Urothelium cell line (cell line): ENCODE measurements at places on chromosomes 1 and 21.

- DNase-seq = peak; percentile 87
Measured at GRCh38 chr1:203038217-203038741, 12.0 kb downstream of the PPFIA4 start.

DNA sequence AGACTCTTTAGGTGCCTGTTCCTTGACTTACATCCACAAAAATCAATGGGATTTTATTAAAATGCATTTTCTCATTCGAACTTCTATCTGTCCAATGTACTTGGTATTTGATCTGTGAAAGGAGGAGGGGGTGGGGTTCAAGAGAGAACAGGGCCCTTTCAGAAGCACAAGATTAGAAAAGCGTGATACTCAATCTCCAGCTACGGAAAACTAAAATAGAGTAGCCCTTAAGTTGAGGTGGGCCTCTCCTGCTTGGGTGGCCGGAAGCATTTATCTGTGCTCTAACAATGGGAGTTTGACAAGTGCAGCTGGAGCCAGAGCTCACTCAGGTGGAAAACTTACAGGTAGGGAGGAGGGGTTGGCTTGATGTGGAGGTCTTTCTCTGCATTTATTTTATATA is 462 bp upstream of the RXRG start:
- no peak for DNase-seq

- DNase-seq = no peak
Measured at GRCh38 chr1:6614929-6615785, 1.6 kb downstream of the PHF13 start.

DNA sequence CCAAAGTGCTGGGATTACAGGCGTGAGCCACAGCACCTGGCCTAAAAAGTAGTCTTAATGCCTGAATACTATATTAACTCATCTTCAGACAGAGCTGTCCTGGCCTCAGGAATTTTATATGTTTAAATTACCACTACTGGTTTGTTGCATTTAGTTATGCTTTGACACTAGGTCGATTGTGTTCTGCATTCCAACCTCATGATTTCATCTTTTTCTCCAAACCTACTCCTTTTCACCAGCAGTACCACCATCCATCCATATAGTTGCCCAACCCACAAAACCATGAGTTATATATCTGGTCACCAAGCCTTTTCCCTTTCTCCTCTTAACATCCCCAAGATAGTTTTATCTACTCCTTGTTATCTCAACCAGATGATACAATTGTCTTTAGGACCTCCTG is 22.6 kb downstream of the FMO5 start:
- peak; percentile 28 for DNase-seq

DNA sequence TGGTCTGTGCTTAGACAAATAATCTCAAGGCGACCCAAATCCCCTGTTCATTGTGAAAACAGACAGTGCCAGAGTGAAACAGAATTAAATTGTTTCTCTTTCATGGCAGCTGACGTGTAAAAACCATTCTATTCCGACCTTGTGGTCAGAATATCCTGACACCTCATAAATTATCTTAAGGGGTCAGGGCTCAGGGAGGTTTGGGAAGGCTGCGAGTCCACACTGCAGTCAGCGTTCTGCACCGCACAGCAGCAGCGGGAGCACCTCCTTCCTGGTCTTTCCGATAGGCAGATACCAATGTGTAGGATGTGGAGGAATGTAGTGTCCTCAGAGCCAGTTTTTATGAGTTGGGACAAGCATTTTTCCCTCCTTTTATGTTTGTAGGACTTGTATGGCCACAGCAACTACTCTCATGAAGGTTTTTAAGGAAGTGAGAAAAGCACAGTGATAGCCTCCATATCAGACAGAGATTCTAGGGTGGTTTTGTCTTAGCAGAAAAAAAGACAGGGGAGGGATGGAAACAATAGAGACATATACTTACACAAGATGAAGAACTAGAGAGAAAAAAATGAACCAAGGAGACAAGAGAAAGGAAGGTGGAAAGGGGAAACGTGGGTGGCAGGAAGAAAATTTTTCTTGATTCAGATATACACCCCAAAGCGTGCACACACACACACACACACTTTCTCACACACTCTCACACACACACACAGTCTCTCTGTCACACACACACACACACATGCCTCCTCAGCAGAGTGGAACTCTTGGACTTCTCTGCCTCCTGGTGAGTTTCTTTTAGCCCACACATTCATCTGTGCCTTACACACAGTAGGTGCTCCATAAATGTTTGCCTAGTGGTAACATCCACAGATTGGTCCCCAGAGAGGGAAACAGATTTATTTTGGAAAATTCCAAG is 68.6 kb downstream of the NTMT2 start:
- no peak for DNase-seq

DNA sequence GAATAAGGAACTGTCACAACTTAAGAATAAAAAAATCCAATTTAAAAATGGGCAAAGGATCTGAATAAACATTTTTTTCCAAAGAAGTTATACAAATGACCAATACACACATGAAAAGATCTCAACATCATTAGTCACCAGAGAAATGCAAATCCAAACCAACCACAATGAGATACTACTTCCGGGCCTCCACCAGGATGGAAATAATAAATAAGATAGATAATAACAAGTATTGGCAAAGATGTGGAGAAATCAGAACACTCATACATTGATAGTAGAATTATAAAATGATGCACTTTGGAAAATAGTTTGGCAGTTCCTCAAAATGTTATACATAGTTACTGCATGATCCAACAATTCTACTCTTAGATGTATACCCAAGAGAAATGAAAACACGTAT is 18.7 kb downstream of the ZSWIM5 start:
- no peak for DNase-seq

DNA sequence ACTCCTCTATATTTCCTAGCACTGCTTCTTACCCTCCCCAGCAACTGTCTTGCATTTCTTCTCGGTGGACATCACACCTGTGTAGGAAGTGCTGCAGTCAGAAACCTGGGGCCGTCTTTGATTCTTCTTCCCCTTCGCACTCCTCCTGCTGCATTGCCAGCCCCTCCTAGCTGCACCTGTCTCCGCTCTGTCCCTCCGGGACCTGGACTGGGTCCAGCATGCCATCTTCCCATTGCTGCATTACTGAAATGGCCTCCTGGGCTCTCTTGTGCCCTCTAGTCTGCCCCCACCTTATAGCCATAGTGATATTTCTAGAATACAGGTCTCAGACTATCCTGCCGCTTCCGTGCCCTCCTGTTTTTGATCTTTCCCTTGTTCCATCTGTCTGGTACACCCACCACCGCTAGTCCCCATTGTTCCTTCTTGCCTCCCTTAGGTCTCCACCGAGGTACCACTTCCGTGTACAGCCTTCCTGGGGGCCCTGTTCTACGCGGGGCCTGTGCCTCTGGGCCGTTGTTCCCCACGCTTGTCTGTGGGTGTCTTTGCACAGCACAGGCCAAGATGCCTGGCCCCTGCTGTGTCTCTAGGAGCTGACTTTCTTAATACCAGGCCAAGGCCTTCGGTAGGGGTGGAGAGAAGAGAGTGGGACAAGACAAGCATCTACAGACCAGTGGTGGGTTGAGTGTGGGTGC is 107.6 kb downstream of the GALNT2 start:
- DNase-seq = no peak

DNA sequence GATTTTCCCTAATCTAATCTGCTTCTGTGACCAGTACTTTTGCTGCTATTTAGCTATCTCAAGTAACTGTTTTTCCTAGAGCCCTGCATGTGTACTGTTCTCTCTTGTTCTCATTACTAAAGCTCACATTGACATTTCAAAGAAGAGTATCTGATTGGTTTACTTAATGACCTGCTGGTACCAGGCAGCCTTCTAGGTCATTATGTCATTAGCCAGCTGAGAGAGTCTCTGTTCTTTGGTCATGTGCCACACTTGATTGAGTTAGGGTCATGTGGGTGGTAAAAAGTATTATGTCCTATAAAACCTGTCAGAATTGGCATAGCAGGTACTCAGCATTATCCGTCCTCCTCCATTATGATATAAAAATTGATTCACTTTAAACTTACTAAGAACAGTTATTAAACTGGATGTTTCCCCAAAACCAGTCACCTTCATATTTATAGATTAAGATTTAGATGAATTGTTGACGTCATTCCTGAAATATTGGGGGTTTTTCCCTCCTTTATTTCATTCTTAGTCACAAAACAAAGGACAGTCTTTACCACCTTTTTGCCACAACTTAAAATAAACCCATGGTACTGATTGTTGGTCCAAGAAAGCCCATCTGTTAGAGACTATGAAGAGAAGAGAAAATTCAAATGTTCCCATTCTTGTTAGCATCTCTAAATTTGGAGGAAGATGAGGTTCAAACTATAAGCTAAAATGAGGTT is 22.2 kb downstream of the FNDC5 start:
- no peak for DNase-seq

DNA sequence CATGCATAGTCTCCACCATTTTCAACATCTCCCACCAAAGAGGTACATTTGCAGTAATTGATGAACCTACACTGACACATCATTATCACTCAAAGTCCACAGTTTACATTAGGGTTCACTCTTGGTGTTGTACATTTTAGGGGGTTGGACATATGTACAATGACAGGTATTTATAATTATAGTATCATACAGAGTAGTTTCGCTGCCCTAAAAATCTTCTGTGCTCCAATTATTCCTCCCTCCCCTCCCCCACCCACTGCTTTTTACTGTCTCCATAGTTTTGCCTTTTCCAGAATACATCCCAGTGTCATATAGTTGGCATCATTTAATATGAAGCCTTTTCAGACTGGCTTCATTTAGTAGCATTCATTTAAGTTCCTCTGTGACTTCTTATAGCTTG is 13.6 kb downstream of the COA7 start:
- DNase-seq = no peak

DNA sequence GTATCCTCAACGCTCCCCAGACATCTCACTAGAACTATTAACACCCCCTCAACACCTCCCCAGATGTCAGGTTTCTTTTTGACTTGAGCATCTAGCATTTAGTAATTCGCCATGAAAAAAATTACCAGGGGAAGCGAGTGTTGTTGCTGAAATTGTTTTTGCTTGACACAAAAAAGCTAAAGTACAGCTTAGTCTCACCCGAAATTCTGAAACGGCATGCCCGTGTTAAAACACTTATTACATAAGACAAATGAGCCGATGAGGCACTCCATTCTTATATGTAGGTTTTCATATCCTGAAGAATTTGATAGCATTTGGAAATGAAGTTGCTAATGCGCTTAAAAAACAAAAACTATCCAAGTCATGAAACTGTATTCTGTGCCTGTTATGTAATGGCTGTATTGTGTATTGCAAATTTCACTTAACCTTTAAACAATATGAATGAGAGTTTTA is 1.3 kb upstream of the NRIP1 start:
- no peak for DNase-seq

DNA sequence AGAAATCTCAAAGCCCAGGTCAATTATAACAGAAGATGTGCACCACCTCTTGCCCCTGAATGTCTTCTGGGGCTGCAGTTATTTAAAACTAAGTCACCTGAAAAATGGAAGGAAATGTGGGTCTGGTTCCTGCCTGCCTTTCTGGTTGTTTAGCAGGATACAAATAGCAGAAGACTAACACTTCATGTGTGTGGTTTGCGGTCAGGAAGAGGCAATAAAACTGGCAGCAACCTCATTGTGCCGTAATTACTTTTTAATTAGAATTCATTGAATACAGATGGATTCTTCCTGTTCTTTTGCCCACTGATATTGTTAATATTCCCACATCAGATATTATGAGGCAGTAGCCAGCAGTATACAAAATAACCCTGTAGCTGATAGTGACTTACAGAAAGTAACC is 345.7 kb downstream of the ZNF326 start:
- DNase-seq = no peak

GRCh38 chr1:110308247-110308646 is 30.9 kb upstream of the RBM15 start:
- DNase-seq = no peak

DNA sequence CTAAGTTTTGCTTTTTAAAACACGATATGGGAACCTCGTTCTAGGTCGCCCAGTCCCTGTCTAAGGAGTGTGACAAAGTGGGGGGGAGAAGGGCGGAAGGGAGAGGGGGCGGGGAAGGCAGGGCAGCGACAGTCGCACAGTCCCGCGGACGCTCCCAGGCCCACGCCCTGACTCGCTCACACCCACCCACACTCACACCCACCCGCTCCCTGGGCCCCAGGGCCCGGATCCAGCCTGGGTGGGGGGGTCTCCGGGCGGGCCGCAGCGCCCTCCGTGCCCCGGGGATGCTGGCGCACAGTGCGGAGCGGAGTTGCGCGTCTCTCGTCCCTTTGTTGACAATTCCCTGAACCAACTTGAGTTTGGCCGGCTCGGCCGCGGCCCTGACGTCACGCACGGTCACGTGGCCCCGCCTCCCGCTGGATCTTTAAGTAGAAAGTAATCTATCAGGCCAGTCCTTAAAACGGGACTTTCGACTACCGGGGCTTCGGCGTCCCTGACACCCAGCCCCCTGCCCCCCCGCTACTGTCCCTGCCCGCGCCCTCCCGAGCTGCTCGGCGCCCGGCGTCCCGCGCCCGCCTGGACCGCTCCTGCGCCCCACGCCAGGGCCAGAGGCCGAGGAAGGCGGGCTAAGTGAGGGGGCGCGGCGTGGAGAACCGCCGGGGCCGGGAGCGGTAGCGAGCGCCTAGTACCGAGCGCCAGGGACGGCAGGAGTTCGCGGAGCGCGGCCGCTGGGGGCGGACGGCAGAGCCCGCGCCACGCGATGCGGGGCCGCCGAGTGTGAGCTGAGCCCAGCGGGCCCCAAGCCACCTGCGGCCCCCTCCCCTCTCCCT is at the start of gene FOXD3:
TSS of gene FOXD3 (plus strand) at position 454 of the 830 bp plus-strand sequence. CDS start 492 bp downstream, outside the sequence.
- DNase-seq = no peak

DNA sequence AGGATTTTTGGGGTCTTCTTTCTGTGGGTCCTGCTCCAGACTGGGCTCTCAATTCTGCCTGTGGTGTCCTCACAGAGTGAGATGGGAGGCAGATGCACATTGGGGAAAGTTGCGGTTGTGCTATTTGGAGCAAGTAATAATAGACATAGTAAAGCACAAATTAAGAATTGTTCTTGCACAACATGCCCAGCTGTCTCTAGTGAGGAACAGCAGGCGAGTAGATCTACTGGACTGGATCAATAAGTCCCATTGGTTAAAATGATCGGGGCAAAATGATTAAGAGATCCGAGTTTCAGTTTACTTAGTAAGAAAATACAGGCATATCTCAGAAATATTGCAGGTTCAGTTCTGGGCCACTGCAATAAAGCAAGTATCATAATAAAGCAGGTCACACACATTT is 448.3 kb upstream of the PROX1 start:
- DNase-seq = no peak

GRCh38 chr1:159898527-159898926 is 1.4 kb downstream of the CFAP45 start:
- no peak for DNase-seq
